Thoracic aorta (tissue), 2 donors: ENCODE measurements at places on chromosomes 7 and 10.
A peak's percentile ranks its signal among the peaks of the same experiment; 100 is the strongest.

DNA sequence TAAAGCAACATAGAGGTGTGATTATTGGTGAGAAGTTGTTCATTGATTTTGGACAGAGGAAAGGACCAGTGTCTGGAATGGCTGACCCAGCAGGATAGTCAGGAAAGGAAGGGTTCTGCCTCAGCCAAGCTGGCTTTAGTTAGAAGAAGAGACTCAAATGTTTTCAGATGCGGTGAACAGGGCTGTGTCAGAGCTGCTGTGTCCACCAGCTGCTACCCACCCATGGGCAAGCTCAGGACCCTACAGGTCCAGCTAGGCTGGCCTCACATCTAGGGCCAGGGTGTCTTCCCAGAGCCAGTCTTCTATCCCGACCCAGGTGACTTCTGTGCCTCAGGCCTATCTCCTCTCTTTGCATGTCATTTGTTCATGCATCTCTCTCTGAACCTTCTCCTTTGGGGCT, 37.3 kb upstream of the CXCL12 start:
- H3K27me3 ChIP-seq: no peaks in the 10 kb centered on the region
- no peaks in the 10 kb centered on the region for H3K36me3 ChIP-seq
- no peak overlapping the region for H3K27ac ChIP-seq
- no peak for DNase-seq
- H3K4me1 ChIP-seq: no peaks in the 10 kb centered on the region

GRCh38 chr7:128427289-128427891, 17.6 kb upstream of the IMPDH1 start:
- DNase-seq: no peak
- H3K4me3 ChIP-seq: no peak overlapping the region
- no peaks in the 10 kb centered on the region for H3K36me3 ChIP-seq
- H3K27ac ChIP-seq: no peak overlapping the region
- no peaks in the 10 kb centered on the region for H3K27me3 ChIP-seq

DNA sequence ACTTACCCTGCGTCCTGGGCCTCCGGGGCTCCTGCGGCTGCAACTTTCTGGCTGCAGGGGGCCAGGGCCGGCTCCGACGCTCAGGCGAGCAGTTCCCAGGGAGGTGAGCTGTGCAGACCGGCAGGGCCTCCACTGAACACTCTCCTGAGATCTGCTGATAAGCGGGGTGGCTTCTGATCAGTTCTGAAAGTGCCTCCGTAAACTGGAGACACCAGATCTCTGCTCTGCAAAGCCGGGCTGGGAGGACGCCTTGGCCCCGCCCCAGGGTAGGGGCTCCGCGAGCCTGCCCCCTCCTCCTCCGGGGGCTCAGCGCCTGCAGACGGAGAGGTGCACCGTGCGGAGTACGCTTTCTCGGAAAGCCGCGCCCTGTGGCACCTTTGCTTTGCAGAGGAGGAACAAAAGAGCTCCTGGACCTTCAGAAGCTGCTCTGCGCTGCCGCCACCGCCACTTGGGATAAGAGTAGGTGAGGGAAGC, 141.3 kb upstream of the VKORC1L1 start:
- H3K36me3 ChIP-seq: peaks cover 4% of the 10 kb centered on the region
- H3K4me3 ChIP-seq: peak overlapping the region; percentile 11
- H3K4me1 ChIP-seq: no peaks in the 10 kb centered on the region
- no peaks in the 10 kb centered on the region for H3K27me3 ChIP-seq
- no peak overlapping the region for H3K27ac ChIP-seq
- DNase-seq: no peak

GRCh38 chr7:514651-515598, 4.7 kb downstream of the PDGFA start:
- peak overlapping the region; percentile 100 for H3K4me3 ChIP-seq
- H3K27me3 ChIP-seq: no peaks in the 10 kb centered on the region
- DNase-seq: no peak
- peak overlapping the region; percentile 95 for H3K27ac ChIP-seq

DNA sequence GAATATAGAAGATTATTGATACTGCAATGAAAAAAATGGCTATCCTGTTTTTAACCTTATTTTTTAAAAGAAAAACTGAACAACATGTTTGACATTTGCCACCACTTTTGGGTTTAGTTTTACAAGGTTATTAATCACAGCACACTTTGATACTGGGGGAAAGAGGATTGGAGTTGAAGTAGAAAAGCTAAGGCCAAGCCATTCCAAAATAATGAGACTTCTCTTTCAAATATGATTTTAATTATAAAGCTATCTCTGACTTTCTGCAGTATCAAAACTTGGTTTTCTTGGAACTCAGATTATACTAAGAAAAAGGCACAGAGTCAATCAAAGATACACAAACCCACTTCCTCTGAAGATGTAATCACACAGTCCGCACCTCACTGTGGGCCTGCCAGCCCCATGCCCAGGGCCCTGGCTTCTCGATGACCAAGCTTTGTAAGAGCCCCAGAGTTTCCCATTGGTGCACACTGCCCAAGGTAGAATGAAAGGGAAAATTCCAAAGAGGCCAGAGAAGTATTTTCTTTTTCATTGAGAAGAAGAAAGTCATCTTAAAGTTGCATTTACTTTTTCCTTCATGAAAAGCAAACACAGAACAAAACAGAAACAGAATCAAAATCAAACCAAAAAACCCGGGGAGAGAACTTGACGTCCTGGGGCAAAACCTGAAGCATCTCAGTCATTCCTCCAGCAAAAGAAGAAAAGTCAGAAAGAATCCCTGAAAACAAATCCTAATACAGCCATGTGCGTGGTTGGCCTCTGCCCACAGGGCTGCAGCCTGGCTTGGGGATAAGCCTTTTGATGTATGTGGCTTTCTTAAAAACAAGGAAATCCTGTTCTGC, 187.7 kb upstream of the KLF6 start:
- H3K4me1 ChIP-seq: peaks cover 16% of the 10 kb centered on the region
- H3K36me3 ChIP-seq: no peaks in the 10 kb centered on the region

DNA sequence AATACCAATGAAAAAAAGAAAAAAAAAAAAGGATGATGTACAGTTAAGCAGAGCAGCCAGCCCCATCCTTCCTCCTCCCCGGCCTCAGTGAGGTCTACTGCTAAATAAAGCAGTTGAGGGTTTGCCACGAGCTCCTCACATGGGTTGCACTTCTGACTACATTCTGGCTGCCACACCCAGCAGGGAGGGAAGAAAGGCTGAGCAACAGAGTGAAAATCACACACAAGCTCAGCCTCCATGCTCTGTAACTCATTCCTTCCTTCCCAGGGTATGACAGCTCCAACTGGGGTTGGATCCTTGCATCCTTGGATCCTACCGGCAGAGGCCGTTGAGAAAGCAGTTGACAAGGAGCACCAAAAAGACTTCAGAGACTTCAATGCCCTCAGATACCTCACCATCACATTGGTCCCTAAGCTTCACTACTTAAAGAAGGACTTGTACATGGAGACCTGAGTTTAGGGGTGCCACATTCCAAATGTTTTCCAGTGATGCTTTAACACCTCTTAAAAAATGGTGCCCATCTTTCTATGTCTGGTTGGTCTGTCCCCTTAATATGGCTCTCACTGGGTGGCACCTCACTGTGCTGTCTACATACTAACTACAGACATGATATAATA, 52.9 kb upstream of the PIK3CG start:
- H3K4me1 ChIP-seq: no peaks in the 10 kb centered on the region
- H3K27ac ChIP-seq: no peak overlapping the region
- H3K27me3 ChIP-seq: no peaks in the 10 kb centered on the region
- no peak overlapping the region for H3K4me3 ChIP-seq

DNA sequence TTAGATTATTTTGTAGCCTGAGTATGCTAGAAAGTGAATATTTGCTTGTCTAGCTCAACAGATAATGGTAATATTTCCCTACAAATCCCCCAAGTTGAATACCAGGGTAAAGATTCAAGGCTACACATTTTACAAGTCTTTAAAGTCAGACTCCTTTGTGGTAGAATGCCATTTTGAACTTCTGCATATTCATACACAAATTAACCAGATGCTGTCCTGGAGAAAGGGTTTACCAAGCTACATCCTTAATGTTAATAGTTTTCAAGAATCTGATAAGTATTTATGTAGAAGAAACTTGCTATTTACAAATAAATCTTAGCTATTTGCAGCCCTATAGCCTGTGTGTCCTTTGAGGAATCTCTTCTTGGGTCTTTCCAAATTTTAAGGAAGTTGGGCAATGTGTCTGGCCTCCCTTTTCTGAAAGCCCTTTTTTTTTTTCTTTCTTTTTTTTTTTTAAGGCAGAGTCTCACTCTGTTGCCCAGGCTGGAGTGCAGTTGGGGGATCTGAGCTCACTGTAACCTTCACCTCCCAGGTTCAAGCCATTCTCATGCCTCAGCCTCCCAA, 82.6 kb downstream of the CPEB3 start:
- H3K4me3 ChIP-seq: no peak overlapping the region
- DNase-seq: no peak
- H3K4me1 ChIP-seq: peaks cover 8% of the 10 kb centered on the region

DNA sequence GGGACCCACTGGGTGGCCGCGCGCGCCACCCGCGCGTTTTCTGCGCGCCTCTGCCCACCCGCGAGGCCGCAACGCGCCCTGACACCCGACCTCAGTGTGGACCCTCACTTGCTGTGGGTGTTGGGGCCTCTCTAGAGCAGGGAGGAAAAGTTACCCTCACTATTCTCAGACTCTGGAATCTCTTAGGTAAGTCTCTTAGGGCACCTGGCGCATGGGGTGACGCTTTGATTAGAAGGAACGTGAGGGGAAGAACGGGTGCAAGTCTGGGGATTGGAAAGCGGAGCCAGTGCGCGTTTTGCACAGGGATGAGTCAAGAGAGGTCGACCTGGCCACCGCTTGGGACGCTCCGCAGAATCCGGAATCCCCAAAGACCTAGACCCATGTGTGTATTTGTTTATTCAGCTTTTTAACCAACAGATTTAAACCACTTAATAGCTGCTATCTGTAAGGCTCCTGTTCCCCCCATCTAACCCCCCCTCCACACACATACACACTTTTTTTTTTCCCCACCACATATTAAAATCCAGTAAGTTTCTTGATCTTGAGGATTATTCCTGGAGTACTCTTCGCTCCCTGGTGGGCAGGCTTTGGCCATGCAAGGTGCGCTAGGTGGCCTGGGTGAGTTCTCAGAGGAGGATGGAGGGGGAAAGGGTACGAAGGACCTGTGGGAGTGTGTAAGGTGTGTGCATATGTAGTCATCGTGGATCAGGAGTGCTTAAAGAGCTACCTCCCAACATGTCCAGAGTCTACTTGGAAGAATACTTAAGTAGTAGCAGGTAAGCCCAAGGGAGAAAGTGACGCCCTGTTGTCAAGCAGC, 169.1 kb upstream of the PPP1R3A start:
- H3K4me3 ChIP-seq: peak overlapping the region; percentile 79
- peaks cover 36% of the 10 kb centered on the region for H3K4me1 ChIP-seq
- DNase-seq: no peak
- H3K36me3 ChIP-seq: no peaks in the 10 kb centered on the region

DNA sequence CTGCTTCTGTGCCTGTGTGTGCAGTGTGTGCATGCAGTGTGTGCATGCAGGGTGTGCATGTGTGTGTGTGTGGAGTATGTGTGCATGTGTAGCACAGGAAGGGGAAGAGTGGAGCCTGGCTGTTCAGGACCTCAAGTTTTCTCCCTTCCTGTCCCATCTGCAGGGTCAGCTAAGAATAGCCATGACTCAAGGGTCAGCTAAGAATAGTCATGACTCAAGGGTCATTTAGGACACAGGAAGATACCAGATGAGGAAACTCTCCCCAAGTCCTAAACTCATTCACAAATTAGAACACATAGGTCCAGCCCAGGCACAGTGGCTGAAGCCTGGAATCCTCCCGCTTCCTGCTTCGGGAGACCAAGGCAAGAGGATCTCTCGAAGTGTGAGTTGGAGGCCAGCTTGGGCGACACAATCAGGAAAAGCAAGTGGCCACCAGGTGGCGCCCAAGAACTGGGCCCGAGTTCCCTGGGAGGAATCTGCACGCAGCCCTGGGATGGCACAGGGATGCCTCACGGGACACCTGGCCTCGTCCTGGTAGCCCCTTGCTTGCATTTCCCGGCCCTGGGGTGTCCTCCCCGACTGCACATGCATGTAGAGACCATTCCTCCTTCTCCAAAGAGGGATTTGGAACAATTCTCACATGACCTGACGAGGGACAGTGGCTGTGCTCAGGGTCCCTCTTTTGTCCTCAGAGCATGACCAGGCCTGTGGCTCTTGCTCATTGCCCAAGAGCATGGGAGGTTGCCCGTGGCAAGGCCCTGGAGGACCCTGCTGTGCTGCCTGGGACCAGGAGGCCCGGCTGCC, 21.4 kb upstream of the VOPP1 start:
- no peak for DNase-seq
- no peak overlapping the region for H3K27ac ChIP-seq
- H3K27me3 ChIP-seq: no peaks in the 10 kb centered on the region
- peaks cover 7% of the 10 kb centered on the region for H3K4me1 ChIP-seq
- H3K4me3 ChIP-seq: no peak overlapping the region
- no peaks in the 10 kb centered on the region for H3K36me3 ChIP-seq

- H3K27me3 ChIP-seq: no peaks in the 10 kb centered on the region
- no peak overlapping the region for H3K4me3 ChIP-seq
- no peak overlapping the region for H3K27ac ChIP-seq
- H3K36me3 ChIP-seq: no peaks in the 10 kb centered on the region
These were observed 47.9 kb downstream of the MTERF1 start for GRCh38 chr7:91832493-91833045.

- H3K36me3 ChIP-seq: no peaks in the 10 kb centered on the region
- no peaks in the 10 kb centered on the region for H3K27me3 ChIP-seq
- H3K4me1 ChIP-seq: no peaks in the 10 kb centered on the region
- no peak for DNase-seq
- no peak overlapping the region for H3K4me3 ChIP-seq
- no peak overlapping the region for H3K27ac ChIP-seq
These were observed 26.4 kb downstream of the MAPK8 start for GRCh38 chr10:48332871-48333216.

DNA sequence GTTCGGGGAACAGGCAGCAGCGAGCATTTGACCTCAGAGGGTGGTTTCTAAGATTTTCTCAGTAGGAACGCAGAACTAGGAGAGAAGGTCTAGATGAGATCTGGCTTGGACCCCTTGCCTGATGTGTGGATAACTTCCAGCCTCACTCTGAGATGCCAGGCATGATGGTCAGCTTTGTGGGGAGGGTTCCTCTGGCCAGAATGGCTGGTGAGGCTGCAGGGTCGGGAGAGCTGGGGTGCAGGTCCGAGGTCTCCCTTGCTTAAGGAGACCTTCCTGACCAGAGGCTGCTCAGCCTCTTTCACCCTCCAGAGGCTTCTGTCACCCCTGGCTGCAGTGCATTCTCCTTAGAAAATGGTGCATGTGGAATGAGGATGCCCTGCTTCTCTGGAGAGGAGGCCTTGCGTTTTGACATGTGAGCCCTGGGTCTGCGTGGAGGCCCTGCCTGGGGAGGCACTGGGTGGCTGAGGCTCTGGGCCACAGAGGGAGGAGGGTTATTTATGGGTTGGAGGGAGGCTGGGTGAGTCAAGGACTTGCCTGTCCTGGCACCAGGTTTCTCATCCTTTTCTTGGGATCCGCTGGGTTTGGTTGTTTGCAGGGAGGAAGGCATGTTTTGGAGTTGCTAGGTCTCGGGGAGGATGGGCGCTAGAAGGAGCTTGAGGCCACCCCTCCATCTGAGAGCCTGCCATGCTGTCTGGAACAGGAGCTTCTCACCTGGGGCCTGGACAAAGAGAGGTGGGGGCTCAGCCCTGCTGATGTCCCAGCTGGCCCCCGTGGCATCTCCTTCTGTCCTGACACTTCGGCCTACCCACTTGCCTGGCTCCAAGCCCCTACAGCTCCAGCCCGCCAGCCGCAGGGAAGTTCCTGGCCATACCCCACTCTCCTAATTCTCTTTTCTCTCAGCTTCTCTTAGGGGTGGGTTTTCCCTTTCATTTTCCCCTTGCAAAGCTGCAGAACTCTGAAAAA, 3.9 kb downstream of the FAM241B start:
- no peak for DNase-seq
- no peak overlapping the region for H3K27ac ChIP-seq
- H3K4me1 ChIP-seq: peaks cover 16% of the 10 kb centered on the region
